ENCODE measurements at places on chromosomes 2 and 18.

DNA sequence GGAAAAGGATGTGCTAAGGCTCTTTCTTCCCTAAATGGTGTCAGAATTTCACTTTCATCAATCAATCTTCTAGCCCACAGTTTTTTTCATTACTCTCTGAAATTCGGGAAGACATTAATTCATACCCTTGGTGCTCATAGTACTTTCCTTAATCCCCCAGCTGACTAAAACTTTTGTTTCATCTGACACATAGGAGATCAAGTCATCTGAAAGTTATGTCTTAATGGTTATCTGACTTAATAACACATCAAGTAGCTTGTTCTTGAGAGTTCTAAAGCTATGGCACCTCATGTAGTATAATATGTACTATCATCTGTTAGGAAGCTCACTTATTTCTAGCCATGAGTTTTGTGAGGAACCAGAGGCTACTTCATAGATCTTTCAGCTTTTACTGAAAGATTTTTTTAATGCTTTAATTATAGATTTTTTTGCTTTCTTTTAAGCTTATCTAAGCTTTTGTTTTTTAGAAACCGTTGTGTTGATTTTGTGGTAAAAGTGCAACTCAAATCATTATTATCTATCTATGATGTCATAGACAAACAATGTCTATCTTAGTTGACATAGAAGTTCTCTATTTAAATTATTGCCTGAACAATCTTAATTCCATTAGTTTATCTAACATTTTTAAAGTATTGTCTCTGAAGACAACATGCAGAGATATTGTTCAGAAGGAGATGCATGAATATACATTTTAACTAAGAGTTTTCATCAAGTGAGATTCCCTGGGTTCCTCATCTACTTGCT is 93.6 kb upstream of the UBXN4 start:
- no peak for DNase-seq

DNA sequence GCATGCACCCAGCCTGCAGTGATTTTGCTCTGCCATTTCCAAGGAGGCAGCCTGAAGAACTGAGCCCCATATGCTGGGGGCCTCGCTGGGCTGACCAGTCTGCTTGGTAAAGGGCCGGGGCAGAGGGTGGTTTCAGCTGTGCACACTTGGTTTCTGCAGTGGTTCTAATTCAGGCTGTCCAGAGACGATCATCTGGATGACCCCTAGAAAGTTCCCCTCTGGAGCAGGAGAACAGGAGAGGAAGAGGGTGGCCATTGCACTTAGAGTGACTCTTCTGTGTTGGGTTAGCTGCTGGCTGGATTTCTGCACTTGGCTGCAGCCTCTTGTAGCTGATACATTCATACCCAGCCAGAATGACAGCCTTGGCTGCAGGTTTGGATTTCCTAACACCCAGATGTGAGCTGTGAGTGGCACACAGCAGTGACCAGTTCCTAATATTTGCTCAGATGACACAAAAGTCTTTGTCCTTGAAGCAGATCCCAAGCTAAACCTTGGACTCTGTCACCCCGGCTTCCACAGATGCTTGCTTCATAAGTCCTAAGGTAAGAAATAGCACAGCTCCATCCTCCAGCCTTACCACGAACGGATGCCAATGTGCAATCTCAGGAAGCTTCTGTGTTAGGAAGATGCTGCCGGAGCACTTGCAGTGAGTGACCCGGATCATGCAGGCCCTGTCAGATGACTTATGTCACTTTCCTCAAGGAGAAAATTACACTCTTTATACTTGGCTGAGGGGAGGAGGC is 105.6 kb downstream of the HNRNPLL start:
- no peak for DNase-seq

- no peak for DNase-seq
These were observed 189.7 kb upstream of the CDH2 start for GRCh38 chr18:28366676-28367075.

DNA sequence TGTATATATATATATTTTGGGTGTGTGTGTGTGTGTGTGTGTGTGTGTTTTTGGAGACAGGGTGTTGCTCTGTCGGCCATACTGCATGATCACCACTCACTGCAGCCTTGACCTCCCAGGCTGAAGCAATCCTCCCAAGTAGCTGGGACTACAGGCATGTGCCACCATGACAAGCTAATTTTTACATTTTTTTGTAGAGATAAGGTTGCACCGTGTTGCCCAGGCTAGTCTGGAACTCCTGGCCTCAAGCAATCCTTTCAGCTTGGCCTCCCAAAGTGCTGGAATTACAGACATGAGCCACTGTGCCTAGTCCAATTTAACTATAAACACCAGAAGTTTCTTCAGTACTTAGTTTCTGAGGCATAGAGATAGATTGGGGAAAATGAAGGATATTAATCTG is 18.3 kb downstream of the LIMS1 start:
- DNase-seq, result no peak

DNA sequence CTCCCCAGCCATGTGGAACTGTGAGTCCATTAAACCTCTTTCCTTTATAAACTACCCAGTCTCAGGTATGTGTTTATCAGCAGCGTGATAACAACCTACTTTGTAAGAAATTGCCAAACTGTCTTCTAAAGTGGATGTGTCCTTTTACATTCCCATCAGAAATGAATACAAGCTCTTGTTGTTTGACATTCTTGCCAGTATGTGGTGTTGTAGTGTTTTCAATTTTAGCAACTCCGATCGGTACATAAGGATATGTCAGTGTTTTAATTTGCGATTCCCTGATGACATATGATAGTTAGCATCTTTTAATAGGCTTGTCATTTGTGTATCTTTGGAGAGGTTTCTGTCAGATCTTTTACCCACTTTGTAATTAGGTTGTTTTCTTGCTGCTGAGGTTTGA is 1156.3 kb upstream of the CRIM1 start:
- no peak for DNase-seq

- no peak for DNase-seq
These were observed 11.5 kb upstream of the MREG start for GRCh38 chr2:216024779-216025336.

DNA sequence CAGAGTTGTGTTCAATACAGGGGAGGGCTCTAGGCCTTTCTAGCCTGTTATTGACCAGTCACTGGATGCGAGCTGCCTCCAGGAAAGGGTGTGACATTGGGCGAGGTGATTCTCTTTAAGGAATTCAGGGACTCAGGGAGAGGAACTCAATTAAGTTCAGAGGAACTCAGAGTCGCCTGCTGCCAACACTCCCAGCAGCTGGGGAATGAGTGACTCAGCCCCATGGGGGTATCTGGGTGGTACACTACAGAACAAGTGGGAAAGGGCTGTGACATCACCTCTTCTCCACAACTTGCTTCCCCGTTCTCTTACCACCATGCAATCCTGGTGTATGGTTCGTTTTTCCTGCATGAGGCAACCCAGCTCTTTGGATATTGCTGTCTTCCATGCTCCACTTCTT is 50.4 kb upstream of the CYRIA start:
- no peak for DNase-seq
